Left renal cortex interstitium (tissue), 4 donors: ENCODE measurements at places on chromosomes 2 and 18. TPM values are rescaled to one million over a fixed set of nuclear protein-coding genes. Genes with fewer than 3 reads are reported as not detected.

- no peak for DNase-seq
These were observed 11.4 kb downstream of the TCF23 start for GRCh38 chr2:27160191-27160590.

The NETO1 gene
- 1.1 TPM for polyA plus RNA-seq

- DNase-seq = no peak
These were observed 5.1 kb upstream of the WIPF1 start for GRCh38 chr2:174602745-174603144.

The SERPINB3 gene
- not detected for polyA plus RNA-seq

The PRR30 gene
- polyA plus RNA-seq = not detected

The REG3G gene
- polyA plus RNA-seq = not detected

The SEPTIN10 gene
- polyA plus RNA-seq = 118 TPM

DNA sequence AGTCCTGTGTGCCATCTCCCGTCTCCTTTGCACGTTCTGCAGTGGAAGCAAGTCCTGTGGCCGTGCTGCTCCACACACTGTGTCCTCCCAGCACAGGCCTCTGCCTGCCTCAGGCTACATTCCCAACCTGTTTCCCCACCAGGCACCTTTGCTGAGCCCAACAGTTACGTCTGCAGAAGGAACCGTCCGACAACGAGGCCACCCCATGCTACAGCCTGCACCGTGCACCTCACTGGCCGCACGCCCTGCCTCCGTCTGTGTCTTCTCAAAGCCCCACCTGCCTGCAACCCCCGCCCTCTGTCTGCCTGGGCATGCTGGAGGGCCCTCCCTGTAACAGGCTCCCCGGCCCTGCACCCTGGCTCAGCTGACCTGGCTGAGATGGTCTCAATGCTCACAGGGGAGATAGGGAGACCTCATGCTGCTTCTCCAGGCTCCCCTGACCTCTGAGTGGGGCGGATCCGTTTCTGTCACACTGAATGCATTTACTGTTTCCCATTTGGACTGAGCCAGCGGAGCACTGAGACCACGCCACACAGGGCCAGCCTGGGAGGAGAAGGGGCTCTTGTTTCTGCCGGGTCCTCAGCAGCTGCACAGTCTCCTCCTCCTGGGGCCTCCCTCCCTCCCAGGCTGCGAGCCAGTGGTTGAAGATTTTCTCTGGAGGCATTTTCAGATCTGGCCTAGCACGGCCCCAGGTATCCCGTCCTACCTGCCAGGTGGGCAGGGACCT, 109.1 kb upstream of the OTOS start:
- DNase-seq = no peak

- no peak for DNase-seq
These were observed 1.8 kb downstream of the NOSTRIN start for GRCh38 chr2:168804214-168804613.

The UGT1A3 gene
- polyA plus RNA-seq = not detected

The ANKRD44 gene
- 14.7 TPM for polyA plus RNA-seq

DNA sequence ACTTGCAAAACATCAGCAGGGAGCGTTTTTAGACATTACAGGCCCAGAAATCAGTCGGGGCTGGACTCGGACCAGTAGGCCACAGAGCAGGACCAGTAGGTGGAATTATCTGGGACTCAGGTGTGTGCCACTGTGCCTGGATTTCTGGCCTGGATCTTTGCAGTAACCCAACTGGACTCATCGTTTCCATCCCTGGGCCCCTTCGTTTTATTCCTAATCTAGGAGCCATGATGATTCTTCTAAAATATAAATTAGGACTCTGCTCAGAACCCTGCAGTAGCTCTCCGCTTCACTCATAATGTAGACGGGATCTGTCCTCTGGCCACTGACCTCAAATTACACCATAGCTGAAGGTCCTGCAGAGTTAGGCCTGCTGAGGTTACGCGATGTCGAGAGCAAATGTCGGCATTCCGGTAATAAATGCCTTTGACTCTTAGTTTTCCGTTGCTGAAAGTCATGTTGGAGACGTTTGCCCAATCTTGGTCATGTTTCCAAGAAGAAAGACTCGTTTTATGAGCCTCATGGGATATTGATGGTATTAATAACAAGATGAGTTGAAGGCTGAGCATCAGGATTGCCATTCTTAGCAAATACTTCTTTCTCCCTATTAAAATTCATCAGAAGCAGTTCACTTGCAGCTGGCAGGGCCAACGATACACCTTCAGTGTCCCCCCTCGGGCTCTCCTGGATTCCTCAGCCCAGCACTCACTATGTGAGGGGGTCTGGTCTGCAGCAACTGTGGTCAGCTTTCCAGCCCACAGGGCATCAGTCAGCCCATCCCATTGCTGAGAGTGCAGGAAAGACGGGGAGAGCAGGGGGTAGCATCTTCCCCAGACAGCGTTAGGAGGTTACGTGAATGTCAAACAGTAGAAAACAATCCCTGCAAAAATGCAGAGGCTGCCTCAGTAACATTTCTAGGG, 39.9 kb upstream of the KLF11 start:
- DNase-seq = no peak

DNA sequence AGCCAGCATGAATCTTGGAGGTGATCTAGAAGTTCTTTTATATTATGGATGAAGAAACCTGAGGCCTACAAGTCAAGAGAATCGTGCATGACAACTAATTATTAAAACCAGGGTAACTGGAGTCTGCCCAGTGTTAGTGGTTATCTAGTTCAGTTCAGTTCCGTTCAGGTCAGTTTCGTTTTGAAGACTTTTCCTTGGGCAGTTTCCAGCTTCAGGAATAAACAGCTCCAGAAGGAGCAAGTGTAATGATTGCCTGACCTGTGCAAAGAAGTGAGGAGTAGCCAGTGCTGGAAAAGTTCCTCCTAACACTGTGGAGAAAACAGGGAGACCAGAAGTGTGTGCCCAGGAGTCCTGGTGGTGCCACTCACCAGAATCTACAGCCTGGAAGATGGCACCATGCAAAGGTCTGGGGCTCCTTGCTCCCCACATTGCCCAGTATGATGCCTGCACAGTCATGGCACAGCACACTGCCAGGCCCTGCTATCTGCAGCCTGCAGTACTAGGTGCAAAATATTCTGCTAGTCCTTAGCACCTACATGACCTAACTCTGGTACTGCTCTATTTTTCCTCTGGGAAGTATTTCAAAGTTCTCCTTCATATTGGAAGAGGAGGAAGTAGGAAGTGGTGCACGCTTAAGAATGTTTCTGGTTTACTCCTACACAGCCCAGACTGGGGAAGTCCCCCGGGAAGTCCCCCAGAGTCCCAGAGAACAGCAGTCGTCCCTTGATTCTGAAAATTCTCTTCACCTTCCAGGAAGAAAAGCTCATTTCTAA, 65.8 kb downstream of the SUMO1 start:
- no peak for DNase-seq

- no peak for DNase-seq
These were observed 77.0 kb upstream of the CNGA3 start for GRCh38 chr2:98269274-98269673.

DNA sequence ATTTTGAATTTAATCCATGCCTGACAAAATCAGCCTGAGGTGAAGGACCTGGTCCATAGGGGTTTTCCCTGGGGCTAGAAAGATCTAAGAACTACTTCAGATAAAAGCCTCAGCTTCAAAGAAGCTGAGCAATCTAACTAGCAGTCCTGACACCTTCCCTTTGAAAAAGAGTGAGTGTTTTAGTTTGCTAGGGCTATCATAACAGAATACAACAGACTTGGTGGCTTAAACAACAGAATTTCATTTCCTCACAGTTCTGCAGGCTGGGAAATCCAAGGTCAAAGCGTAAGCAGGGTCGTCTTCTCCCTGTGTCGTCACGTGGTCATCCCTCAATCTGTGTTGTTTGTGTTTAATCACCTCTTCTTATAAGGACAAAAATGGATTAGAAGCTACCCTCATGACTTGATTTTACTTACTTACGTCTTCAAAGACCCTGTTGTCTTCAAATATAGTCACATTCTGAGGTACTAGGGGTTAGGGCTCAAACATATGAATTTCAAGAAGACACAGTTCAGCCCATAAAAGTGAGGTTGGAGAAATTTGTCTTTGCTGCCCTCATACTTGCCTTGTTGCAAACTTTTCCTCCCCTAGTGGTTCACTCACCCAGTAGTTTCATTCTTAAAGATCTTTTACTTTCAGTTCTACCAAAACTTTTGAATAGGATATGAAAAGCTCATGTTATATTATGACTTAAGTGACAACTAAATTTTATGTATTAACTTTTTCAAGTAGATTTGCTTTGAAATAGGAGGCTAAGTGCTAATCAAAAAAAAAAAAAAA, 673.8 kb downstream of the ARHGAP15 start:
- DNase-seq = no peak

DNA sequence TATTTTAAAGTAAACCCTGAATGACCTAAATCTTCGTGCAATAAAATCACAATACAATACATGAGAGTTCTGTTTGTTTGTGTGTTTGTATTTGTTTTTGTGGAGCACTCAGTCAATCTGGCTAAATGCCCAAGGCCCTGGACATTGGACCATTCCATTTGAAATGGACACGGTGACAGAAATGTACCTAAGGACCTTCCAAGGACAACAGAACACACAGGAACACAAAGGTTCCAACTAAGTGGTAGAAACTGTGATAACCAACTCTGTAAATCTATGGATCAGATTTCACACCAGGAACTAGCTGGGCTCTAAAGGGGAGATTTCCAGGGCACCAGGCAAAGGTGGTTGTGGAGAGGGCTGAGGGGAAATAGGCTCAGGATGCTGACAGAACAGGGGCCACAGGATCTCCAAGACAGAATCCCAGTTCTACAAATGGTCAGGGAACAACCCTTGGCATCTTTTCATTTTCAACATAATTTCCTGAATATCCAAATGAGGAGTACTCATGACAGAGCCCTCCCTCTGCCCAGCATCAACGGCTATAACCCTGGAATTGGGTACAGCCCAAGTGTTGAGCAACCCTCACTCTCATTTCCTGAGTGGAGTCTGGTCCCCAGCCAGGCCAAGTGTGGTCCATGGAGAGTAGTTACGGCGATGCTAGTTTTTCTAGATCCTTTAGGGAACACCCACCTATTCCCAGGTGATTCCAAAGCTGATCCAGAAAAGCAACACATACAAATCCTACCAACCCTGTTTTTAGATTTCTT, 78.4 kb downstream of the NCKAP5 start:
- DNase-seq = no peak

- DNase-seq = no peak
These were observed 148.4 kb downstream of the ZNF516 start for GRCh38 chr18:76346490-76347130.

GRCh38 chr2:171158790-171159371, 1.8 kb downstream of the TLK1 start:
- no peak for DNase-seq

DNA sequence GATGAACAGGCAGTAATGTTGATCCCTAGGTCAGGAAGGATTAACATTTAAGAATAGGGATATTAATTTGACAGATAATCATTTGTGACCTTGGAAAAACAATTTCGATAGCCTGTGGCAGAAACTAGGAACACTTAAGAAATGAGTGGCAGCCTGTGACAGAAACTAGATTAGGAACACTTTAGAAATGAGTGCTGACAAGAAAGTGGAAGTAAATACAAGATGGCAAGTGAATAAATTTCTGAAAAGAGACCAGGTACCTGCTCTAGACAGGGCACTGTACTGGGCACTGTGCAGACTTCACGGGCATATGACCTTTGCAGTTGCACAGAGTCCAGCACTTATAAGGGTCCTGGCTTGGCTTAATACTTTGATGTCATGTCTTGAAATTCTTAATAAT, 5.5 kb upstream of the HNRNPA3 start:
- DNase-seq = no peak

DNA sequence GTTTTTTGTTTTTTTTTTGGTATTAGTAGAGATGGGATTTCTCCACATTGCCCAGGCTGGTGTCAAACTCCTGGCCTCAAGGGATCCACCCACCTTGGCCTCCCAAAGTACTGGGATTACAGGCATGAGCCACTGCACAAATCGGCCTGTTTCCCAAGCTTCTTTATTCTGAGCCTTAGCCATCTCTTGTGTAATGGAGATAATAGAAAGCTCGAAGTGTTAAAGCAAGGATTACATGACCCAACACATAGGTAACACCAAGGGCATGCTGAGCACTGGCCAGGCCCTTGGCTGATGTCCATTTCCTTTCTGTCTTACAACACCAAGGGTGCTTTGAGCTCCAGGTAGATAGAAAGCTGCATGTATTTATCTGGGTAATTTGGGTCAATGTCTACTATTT, 187.8 kb upstream of the MEX3C start:
- no peak for DNase-seq

- no peak for DNase-seq
These were observed 196.4 kb upstream of the TWIST2 start for GRCh38 chr2:238651306-238652052.

The TBR1 gene
- polyA plus RNA-seq = not detected

DNA sequence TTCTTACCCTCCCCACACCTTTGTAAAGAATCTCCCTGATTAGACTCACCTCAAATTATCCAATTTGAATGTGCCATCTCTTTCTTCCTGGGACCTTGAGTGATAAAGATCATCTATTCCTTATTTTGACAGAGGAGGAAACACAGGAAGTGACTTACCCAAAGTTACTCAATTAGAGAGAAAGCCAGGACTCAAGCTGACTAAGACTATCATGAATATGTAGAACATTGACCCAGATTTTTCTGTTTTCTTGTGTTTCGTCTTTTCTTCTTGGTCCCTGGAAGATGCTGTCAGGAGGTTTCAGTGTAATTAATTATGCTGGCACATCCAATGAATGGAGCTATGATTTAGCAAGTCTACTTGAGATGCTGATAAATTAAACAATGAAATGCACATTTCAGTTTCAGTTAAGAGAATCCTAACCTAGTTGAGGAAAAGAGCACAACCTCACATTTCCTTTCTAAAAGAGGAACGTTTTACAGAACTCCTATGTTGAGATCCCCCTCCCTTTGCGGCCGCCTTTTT, 380.4 kb downstream of the CLIP4 start:
- DNase-seq = no peak

- no peak for DNase-seq
These were observed 139.4 kb downstream of the GFPT1 start for GRCh38 chr2:69247583-69247982.

DNA sequence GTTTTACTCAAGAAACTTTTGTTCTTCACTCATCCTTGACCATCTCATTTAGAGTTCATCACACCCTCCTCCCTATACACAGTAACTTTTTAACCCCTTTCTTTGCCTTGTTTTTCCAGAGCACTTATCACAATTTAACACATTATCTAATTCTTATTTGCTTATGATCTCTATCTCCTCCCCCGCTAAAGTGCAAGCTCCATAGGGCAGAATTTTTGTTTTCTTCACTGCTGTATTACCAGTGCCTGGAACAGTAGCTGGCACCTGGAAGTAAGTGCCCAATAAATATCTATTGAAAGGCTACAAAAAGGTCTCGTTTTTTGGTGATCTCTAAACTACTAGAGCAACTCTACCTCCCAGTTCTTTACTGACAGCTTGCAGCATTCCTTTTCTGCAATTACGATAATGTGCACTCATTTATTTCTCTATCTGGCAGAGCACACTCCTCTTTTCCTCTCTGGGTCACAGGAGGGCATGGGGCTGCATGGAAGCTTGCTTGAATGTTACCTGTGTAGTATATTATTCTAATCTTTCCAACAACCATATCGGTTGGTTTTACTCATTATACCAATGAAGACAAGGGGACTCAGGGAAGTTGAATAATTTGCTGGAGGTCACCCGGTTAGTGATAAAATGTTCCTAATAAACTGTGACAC, 57.4 kb upstream of the CHST9 start:
- no peak for DNase-seq

- DNase-seq = no peak
These were observed 88.6 kb downstream of the KCNH7 start for GRCh38 chr2:162749994-162750393.

GRCh38 chr2:176111309-176111663, 4.2 kb downstream of the HOXD11 start:
- DNase-seq = no peak

The MYL1 gene
- not detected for polyA plus RNA-seq

- DNase-seq = no peak
These were observed 135.3 kb downstream of the CTIF start for GRCh38 chr18:48673853-48674721.
